ENCODE measurements at places on chromosomes 3 and 15.

- DNase-seq: no peak
Observed at GRCh38 chr3:55751730-55752129, 264.6 kb upstream of the WNT5A start.

DNA sequence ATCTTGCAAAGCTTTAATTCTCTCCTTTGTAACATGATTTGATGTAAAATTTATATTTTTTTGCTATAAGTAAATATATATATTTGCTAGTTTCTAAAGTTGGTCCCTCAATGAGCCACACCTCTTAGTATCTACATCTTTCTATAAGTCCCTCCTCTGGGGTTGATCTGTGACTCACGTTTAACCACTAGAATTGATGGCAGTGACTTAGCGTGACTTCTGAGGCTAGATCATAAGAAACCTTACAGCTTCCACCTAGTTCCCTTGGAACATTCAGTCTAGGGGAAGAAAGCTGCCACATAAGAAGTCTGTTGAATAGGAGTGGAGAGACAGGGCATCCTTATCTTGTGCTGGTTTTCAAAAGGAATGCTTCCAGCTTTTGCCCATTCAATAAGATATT is 56.6 kb upstream of the TNIK start:
- DNase-seq: no peak

DNA sequence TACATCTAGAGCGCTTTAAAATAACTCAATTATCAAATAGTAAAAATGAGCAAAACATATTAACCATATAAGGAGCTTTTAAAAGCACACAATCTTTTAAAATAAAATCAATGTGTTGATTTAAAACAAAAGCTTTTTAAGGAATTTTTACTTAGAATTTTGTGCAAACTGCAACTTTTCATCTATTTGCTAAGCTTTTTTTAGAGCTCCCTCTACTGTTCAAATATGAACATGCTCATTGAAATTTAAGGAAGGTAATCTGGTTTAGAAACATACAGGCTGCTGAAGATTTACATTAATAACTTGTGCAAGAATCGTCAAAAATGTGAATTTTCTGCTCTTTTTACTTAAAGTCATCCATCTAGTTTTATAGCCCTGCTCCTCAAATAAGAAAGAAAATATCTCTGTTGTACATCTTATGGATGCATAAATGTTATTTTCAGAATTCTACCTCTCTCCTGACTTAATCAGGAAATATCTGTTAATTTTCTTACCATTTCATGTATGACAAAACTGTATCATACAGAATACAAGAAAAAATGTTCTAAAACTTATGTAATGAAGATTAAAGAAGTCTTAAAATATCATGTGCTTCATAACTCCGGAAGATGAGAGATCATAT is 469.4 kb upstream of the ROBO2 start:
- DNase-seq: no peak

GRCh38 chr3:141425523-141426233 is 57.4 kb downstream of the ZBTB38 start:
- peak; percentile 30 for DNase-seq

DNA sequence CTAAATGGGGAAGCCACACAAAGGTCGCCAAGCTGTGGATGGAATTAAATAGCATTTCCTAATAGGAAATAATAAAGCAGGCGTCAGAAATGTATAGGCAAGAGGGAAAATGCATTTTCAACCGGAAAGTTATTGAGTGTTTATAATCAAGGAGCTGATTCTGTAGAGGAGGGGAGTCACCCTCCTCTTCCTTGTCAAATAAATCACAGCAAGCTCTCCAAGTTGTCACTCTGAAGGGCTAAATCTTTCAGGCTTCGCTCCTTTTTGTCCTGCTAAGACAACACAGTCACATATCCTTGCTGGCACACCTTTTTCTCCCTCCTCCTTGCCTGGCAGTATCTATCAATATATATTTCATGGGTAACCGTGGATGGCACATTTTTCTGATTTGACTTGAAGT is 338.4 kb downstream of the SATB1 start:
- no peak for DNase-seq

DNA sequence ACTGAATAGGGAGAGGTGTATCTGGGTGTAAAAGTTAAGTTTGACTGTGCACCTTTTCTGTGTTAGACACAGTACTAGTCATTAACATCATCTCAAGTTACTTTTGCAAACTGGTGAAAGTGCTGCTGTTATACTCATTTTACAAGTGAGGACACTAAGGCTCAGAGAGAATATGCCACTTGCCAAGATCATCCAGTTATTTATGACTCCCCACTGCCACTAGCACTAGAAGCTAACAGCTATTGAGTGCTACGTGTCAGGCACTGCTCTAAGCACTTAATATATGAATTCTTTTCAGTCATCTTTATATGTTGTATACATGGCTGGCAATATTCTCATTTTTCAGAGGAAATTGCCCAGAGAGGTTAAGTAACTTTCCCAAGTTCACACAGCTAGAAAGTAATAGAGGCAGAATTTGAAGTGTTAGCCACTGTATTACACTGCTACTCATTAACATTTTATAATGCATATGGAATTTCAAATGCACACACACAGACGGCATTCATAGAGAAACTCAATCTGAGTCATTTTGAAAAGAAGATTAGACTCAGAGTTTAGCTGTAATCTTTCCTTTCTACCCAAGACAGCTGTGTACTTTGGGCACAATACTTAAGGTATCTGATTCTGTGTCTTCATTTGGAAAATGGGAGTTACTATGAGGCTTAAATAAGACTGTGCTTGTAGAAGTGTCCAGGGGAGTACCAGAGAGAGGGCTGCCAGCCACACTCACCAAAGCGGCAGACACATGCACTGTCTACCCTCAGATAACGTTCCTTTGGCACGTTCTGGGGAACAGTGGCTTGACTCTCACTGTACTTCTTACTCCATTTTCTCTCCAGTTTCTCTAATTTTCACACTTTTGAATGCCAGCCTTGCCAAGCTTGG is 1.3 kb upstream of the MASP1 start:
- no peak for DNase-seq
